Left kidney (tissue), 8 donors: ENCODE measurements at places on chromosomes 12 and 14.

DNA sequence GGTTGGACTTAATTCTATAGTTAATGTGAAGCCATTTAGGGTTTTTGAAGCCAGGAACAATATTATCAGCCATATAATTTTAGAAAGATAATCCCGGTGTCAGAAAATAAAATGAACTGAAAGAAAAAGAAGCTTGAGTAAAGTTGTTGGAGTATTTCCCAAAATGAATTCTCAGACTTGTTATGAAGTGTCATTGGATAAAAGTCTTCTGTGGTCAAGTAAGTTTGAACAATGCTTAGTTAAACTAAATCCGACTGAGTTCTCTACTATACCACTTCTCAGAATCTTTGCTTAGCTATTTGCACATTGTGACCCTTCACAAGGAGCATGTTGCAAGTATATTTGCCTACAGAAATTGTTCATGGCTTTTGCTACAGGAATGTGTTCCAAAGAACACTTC lies 17.5 kb upstream of the FLRT2 start:
- no peak for DNase-seq

GRCh38 chr12:32868885-32869284 lies 27.7 kb downstream of the PKP2 start:
- no peak for DNase-seq

DNA sequence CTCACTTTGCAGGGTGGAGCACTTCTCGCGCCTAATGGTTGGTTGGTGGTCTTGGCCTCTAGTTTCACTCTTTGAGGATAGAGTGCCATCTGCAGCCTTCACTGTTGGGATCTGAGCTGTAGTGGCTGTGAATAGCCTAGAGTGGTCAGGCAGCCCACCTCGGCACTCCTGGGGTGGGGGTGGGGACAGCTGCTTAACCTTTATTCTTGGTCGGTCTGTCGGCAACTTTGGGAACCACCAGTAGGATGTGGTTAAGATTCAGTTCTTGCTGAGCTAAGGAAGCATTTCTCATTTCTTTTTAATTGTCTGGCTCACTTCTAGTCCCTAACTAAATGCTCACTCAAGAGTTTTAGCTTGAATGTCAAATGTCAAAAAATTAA lies 21.1 kb downstream of the TMBIM6 start:
- no peak for DNase-seq

DNA sequence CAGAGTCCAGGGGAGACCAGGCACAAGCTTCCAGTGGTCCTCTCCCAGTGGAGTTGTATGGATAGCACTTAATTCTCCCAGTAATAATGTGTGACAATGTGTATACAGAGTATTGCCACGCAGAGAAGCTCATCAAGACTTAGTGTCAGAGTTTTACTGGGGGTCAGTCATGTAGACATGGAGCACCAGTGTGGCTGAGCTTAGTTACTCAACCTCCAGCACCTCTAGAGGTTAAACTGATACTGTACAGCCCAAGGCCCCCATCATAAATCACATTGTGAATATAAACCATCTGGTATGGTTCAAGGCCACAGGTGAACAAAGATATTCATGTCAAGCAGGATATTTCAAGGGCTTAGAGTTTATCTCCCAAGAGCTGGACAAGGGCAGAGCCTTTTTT lies 378.1 kb upstream of the TMPO start:
- no peak for DNase-seq

DNA sequence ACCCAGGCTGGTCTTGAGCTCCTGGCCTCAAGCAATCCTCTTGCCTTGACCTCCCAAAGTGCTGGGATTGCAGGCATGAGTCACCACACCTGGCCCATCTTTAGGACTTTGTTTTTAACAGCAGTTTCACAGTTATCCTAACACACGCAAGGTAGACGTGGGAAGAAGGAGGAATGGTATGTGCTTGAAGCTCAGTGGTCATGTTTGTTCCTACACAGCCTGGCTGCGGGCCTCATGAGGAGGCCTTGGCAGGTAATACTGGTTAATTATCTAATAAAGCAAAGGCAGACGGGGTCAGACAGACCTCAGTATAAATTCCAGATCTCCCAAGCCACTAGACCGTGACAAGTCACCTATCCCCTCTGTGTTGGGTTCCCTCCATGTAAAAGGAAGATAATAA lies 271.8 kb downstream of the PCNX1 start:
- DNase-seq: no peak

DNA sequence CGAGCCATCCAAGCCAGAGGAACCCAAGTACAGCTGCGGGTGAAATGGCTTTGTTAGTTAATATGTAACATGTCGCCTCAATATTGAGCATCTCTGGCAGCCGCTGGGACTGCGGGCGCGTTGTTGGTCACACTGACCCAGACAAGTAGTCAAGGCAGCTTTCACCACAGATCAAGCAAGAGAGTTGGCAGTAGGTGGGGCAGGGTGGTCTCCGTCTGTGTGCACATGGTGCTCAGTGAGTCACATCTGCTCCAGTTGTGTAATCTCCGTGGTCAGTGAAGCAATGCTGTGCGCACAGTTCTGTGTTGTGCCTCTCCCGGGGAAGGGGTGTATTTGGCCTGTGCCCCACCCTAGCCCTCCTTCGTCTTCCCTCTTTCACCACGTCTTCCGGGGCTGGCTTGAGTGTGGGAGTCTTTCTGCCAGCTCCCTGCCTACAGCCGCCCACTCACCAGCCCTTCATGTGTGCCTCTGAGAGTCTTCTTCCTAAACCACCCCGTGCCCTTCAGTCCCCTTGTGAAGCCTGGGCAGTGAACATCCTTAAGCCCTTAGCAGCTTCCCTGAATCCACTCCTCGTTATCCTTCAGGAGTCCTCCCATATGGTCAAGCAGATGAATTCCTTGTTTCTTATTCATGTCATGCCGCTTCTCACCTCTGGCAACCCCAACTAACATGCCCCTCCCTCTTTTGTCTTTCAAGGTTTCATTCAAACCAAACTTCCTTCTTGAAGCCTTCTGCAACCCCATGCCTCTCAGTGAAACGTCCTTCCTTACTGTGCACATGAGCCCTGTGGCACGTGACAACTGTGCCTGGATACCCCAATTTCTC lies 242.1 kb downstream of the CACNA1C start:
- no peak for DNase-seq

DNA sequence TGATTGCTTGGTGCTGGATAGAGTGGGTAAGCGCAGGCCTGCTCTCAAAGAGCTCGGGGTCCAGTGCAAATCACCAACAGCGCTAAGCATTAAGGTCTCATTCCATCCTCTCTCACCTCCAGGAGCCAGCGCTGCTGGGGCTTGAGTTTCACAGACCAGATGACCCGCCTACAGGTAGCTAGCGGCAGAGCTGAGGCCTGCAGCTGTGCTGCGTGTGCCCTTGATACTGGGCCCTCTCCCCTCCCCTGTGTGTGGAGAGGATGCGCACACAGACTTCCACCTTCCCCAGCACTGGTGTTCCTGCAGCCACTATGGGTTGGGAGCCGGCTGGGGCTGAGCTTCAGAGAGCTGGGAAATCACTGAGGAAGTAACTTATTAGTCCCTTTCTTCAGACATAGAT lies 149.9 kb downstream of the CALM1 start:
- no peak for DNase-seq

DNA sequence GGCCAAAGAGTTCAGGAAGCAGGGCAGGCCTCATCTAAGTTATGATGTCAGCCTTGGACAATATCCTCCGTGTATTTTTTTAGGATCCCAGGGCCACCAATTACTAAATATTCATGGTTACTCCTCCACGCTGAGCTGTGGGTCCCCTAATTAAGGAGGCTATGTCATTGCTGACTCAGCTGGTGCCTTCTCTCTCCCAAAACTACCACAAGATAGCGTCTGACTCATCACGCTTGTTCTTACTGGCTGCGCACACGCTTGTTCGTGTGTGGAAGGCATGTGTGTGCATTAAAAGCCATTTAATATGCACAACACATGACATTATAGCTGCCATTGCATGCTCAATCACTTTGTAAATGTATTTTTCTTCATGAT lies 78.3 kb downstream of the GSC start:
- no peak for DNase-seq

DNA sequence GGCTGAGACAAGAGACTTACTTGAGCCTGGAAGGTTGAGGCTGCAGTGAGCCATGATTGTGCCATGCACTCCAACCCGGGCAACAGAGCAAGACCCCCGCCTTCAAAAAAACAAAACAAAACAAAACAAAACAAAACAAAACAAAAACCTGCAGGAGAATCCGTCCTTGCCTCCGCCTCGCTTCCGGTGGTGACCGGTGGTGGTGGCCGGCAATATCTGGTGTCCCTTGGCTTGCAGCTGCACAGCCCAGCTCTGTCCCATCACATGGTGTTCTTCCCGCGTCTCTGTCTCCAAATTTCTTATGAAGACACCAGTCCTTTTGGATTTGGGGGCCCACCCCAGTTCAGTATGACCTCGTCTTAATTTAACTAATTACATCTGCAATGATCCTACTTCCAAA lies 10.0 kb downstream of the SMIM41 start:
- no peak for DNase-seq

- DNase-seq: no peak
Observed at GRCh38 chr14:57487771-57488170, 5.9 kb downstream of the CCDC198 start.
